Bone marrow (tissue), 2 donors: ENCODE measurements at places on chromosomes 7 and 10.

GRCh38 chr10:11724938-11725776 is 17.0 kb upstream of the ECHDC3 start:
- DNase-seq: peak; percentile 63

- no peak for DNase-seq
Observed at GRCh38 chr7:157355784-157356511, 19.1 kb downstream of the DNAJB6 start.

GRCh38 chr7:42770114-42770513 is 141.8 kb downstream of the C7orf25 start:
- no peak for DNase-seq

DNA sequence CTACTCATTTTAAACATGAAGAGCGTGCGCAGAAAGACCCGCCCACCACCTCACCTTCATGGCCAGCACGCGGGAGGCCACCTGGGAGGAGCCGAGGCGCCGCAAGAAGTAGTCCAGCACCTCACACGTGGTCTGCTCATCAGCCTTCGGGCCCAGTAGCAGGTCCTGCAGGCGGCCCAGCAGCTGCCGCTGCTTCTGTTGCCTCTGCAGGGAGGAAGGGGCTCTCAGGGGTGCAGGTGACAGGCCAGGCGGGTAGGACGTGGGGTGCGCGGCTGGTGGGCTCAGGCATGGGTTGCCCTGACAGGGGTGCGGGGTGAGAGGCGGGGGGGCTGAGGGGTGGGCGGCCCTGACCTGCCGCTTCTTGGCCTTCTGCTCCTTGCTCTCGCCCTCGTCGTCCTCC is 17.6 kb downstream of the INTS1 start:
- no peak for DNase-seq

DNA sequence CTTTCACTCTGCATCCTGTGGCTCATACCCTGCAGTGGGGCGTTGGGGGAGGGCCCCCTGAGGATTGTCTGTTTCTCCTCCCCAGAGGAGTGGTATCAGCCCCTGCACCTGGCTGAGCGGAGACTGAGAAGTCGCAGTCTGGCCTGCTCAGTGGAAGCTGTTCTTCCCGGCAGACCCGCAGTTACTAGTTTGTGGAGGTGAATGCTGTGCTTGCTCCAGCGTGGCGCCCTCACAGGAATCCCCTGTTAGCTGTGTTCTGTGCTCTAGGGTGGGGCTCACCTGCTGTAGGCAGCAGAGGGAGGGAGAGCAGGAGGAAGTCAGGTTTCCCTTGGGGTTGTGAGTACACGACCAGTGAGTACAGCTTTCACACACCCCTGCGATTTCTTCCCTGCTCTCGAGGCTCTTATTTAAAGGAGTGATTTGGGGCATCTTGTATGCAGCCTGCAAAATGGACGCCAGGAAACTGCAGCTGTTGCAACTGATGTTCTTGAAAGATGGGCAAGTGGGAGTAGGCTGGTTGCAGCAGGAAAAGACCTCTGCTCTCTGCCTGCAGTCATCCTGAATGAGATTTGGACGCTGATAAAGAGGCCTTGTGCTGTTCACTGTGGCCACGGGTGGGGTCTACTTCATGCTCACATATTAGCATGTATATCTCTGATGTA is 66.4 kb downstream of the HK1 start:
- peak; percentile 17 for DNase-seq

DNA sequence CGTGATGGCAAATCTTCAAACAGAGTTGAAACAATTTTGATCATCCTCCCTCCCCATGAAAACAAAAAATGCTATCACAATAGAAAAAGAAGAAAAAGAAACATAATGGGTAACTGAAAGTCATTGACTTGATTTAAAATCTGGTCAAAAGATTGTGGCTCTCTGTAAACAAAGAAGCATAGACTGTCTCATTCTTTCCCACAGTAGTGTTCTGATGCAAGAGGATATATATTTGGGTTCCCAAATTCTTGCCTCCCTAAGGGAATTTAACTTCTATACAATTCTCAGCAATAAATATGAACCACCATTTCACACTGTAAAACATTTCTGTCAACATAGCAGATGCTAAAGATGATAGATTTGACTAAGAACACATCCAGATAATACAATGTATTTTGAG is 32.8 kb upstream of the MEOX2 start:
- no peak for DNase-seq

- DNase-seq: no peak
Observed at GRCh38 chr7:91683823-91684222, 196.7 kb downstream of the MTERF1 start.

- DNase-seq: no peak
Observed at GRCh38 chr10:103111031-103111917, 81.8 kb downstream of the NT5C2 start.

- DNase-seq: no peak
Observed at GRCh38 chr7:85287106-85287825, 100.4 kb upstream of the SEMA3D start.

DNA sequence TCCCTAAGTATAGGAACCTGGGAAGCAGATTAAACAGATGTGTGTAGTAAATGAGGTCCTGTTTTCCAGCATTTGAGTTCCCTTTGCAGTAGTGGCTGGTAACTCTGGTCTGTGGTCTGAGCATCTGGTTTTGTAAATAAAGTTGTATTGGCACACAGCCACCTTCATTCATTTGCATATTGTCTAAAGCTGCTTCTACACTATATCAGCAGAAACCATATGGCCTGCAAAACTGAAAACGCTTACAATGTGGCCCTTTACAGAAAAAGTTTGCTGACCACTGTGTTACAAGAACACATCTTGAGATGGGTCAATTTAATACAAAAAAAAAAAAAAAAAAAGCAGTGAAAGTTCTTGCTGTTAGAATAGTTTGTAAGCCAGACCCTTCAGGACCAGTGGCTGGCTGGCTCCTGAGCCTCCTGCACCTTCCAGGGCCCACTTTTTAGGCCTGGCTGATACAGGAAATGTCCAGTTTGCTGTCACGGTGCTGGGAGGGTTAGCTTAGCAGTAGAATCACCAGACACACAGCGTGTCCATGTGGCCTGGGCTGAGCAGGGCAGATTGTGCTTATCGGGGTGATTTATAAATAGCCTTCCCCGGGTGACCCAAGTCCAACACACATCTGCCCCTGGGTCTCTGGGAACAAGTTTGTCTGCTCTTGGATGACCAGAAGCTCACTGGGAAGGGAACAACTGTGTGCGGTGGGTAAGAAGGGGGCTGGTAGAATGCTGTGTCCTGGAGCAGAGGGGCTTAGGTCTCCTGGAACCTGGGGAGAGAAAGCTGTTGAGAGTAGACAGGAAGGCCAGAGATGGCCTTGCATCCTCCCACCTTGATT is 1.4 kb downstream of the C10orf71 start:
- no peak for DNase-seq

DNA sequence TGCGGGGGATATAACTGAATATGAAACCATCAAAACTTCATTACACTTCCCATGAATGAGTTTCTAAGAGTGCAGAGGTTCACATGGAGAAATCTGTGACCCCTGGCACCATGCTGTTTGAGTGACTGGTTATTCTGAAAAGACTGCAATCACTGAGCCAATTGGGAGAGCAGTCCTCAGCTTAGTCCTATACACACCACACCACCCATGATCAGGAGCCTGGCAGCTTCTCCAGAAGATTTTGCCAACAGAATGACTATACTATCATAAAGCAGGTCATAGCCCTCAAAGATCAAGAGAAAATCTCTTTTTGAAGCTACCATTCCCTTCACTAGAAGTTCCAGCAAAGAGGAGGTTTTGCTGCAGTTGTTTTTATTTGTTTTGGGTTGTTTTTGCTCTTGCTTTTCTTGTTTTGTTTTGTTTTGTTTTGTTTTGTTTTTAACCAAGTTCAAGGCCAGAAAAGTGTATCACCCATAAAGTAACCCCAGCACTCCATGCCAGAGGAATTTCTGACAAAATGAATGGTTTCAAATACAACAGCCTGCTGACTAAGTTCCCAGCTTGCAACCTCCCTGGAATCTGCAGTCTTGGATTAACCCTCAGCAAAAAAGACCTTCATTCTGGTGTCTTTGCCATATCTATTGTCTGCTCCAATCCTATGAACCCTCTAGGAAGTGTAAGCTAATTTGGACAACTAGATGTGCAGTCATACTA is 19.7 kb upstream of the HGF start:
- no peak for DNase-seq

DNA sequence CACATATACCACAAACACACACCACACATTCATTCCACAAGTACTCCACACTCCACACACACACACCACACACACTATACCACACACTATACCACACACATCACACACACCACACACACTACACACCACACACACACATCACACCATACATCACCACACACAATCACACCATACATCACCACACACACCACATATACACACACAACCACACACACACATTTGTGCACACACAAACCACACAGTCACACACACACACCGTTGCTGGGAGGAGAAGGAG is 112.8 kb downstream of the PTPN20 start:
- DNase-seq: no peak

DNA sequence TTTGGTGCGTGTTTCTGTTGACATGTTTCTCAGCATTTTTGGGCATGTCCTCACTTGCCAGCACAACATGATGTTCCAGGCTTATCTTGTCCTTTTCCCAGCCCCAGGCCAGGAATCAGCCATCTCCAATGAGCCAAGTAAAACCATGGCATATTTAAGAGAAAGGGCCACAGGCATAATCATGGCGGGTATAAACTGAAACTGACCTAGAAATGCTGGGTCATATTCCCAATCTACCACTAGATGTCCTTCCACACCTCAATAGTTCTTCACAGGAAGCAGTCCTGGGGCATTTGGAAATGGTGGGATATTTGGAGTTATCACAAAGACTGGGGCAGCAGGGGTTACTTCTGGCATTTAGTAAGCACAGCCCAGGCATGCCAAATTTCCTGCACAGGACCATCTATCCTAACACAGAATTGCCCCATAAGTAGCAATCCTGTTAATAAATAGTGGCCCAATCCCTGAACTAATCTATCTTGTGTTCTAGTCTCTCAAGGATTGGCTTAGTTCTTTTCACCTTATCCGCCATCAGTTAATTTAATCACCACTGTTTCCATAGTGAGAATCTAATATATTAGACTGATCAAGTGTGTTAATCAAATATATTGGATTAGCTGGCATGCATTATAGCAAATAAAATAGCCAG is 101.6 kb downstream of the NPSR1 start:
- DNase-seq: no peak

GRCh38 chr10:49187950-49188761 is at the start of gene TMEM273:
TSS of gene TMEM273 (minus strand) at chr10:49188391. CDS start at chr10:49188336, 55 bp downstream.
- DNase-seq: peak; percentile 64

DNA sequence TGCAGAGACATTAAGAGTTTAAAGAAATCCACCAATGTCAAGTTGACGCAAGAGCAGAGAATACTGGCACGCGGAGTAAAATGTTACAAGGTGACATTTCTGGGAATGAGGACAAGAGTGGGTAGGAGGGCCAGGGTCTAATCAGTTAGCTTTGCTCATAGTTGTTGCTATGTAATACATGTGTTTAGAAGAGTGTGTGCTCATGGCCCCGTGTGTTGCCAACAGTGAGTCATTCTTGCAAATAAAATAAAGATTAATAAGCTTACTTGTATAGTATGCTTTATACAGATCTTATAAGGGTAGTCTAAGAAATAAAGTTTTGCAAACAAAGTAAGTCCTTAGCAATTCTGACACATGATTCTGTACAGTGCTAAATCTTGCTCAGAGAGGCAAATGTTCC is 64.5 kb downstream of the DNMBP start:
- DNase-seq: no peak

DNA sequence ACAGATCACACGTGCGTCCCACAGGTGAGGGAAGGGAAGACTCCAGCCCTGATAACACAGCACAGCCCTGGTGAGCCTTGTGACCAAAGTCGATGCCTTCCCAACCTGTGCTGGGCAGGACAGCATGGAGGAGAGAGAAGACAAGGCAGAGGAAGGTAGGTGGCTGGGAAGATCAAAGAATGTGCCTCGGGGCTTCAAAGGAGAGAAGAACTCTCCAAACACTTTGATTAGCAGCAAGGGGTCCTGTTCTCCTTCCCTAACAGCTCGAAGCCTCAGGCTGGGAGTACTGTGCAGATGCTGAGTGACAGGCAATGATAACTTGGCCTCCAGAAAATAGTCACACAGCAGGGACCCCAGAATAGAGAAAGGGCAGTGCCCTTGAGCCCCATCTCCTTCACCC is 288.5 kb downstream of the TCERG1L start:
- no peak for DNase-seq

GRCh38 chr7:117302396-117302795 is 20.5 kb downstream of the WNT2 start:
- DNase-seq: no peak

- no peak for DNase-seq
Observed at GRCh38 chr7:41998041-41998440, 239.0 kb downstream of the GLI3 start.

DNA sequence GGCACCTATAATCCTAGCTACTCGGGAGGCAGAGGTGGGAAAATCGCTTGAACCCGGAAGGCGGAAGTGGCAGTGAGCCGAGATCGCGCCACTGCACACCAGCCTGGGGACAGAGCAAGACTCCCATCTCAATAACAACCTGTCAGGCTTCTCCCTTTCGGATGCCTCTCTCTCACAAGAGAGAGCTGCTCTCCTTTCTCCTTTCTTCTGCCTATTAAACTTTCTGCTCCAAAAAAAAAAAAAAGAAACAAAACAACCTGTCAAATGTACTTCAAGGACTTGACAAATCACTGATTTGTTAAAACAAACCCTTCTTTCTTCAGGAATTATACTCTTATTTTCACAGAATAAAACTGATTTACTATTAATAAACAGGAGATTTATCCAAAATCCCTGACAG is 3.6 kb downstream of the PSAP start:
- no peak for DNase-seq

DNA sequence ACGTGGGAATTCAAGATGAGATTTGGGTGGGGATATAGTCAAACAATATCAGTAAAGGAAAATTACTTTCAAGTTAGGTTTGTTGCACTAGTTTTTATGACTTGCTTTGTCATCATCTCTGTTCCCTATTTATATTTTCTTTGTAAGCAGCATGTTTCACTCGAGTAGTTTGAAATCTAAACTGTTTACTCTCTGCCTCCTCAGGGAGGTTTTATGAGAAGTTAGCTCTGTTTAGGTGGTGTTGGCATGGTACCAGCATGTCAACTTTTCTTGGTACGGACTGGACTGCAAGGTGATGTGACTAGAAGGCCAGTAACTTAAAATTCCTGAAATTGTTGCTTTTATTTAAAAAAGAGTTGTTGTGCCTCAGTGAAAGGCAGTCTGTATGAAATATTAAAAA is 59.2 kb upstream of the MTPN start:
- DNase-seq: no peak

- no peak for DNase-seq
Observed at GRCh38 chr7:29946428-29947186, 43.0 kb downstream of the SCRN1 start.

GRCh38 chr10:75101416-75102251 is 9.8 kb upstream of the SAMD8 start:
- DNase-seq: no peak
